ENCODE measurements at places on chromosomes 6 and 20.

GRCh38 chr6:71481011-71481410 is 192.4 kb downstream of the OGFRL1 start:
- no peak for DNase-seq

DNA sequence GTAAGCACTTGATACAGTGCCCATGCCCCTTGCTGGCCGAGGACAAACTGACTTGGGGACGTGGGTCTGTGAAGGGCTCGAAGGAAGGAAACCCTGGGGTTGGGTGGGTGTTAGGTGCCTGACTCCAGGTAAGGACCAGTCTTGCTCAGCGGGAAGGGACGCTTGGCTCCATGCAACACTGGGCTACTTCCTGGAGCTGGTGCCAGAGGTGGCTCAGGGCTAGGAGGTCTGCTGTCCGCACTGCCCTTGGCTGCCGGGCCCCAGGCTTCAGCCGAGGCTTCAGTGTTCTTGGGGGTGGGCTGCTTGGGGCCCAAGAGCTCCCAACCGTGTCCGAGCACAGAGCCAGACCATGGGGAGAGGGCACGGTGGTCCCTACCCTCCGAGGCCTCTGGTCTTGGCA is 5.3 kb downstream of the GATA5 start:
- no peak for DNase-seq

DNA sequence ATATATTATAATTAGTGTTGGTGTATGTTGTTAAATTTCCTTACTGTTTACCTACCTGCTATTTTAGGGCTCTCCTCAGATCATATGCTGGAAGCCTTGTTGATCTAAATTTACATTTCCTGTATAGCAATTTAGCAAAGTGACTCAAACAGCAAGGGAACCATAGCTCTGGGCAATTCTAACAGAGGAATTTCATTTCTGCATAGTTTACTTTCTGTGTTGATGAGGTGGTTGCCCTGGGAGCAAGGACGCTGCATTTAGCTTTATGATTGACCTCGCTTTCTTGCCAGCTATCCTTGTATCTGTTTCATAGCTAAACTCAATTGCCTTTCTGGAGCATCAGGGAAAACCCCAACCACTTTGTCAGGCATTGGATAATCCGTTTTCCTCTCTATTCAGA is 810.8 kb downstream of the GRIK2 start:
- DNase-seq = no peak

DNA sequence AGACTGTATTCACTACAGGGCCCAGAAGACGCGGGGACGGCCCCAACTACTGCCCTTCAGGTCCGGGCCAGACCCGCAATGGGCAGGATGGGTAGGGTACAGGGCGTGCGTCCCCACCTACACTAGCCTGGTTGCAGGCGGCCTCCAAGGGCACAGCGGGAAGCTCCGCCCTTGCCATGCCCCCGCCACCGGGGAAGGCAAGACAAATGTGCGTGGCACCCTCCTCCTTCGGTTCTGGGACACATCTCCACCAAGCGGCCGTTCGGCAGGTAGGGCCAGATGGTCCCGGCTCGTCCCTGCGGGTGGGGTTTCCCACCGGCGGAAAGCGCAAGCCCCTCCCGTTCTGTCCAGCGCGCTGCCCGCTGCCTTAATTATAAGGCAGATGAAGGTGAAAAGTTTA is 5.6 kb downstream of the NXT1 start:
- DNase-seq = no peak

DNA sequence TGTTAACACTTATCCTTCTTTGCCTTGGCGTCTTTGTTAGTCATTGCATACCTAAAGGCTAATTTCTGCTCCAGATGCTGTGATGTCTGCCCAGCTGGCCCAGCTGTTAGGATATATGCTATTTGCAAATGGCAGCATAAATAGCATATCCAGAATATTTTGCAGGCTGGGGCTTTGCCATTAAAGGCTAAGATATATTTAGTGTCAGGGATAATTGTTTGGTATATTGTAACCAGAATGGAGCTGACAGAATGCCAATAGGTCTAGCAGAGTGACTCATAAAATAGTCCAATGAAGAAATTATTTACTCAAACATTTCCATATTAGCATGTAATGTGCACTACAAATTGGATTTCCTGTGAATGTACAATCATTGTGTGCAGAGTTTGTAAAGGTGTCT is 584.1 kb upstream of the FLRT3 start:
- DNase-seq = peak; percentile 88

DNA sequence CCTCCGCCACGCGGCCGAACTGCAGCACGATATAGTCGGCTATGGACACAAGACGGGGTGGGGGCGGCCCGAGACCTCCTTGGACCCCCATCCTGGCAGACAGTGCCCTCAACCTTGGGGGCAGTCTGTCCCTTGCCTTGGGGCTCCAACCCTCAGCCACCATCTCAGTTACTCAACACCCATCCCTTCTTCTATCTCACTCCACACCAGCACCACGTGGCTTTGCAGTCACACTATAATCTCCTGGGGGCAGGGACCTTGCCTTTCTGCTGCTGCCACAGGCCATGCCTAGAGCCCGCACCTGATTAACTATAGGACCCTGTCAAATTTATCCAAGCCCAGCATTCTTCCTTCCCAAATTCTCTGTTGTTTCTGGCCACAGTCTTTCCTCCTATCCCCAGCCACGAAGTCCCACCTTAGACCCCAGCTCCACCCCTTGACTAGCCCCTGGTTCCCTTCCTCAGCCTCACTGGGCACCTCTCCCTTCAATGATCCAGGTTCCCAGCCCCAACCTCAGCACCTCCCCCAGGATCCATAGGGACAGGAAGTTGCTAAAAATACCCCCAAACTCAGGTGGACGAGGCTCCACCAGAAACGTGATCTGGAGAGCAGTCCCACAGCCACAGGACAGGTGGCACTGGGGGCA is 1.7 kb upstream of the TEAD3 start:
- no peak for DNase-seq

DNA sequence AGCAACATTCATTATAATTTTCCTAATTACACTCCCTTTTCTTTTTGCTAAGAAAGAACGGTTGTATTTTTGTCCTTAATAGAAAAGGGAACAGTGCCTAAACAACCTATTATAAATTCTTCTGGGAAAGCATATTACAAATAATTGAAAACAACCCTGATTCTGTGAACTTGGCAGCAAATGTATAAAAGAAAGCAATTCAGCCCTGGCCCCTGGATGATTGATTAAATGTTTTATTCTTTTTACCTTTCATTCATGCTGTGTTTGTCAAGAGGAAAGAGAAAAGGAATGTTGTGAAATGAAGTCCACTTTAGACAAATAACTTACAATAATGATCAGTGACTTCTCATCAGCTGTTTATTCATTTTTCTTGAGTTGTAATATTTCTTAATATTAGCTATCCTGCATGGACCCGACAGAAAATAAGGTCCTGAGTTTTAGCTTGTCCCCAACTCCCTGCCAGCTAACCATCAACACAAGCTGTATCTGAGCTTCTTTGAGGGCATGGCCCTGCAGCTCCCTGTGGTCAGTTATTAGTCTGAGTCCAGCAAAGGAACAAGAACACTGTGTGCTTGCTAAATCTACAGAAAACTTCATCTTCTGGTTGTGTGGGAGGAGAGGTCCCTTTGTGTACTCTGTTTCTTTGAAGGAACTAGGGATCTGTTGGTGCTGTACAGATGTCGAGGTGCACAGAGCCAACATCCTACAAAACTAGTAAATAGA is 248.2 kb downstream of the LAMA2 start:
- DNase-seq = no peak

- peak; percentile 14 for DNase-seq
Observed at GRCh38 chr6:122995921-122996793, at the start of gene CLVS2. TSS of gene CLVS2 (plus strand) at chr6:122996235. CDS start at chr6:122997778, 1,543 bp downstream.

- no peak for DNase-seq
Observed at GRCh38 chr6:30640481-30640880, 6.5 kb upstream of the C6orf136 start.

DNA sequence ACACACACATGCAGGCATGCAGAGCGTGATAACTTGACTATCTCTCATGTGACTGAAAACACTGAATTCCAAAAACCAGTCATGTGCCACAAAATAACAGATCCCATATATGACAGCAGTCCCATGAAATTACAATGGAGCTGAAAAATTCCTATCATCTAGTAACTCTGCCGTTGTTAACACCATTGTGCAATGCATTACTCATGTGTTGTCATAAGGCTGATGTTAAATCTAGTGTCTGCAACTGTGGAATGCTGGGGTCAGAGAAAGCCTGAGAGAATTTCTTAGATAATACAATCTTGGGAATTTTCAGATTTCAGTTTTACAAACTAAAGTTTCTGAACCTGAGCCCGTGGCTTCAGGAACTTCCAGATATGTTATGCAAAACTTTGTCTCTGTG is 70.2 kb downstream of the LYRM4 start:
- peak; percentile 95 for DNase-seq

DNA sequence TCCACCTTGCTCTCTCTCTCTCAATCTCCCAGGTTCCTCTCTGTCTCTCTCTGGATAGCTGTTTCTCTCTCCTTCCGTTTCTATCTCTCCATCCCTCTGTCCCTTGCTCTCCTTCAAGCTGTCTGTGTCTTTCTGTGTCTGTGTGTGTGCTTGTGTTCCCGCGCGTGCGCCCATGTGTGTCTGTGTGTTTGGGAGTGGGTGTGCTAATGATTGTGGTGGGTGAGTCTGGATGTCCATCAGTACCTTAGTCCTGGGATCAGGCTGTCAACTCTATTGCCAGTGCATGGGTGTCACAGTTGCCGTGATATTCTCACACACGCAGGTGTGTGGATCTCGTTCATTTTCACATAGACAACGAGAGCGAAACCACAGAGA is 1380.6 kb upstream of the DEFB115 start:
- DNase-seq = no peak

DNA sequence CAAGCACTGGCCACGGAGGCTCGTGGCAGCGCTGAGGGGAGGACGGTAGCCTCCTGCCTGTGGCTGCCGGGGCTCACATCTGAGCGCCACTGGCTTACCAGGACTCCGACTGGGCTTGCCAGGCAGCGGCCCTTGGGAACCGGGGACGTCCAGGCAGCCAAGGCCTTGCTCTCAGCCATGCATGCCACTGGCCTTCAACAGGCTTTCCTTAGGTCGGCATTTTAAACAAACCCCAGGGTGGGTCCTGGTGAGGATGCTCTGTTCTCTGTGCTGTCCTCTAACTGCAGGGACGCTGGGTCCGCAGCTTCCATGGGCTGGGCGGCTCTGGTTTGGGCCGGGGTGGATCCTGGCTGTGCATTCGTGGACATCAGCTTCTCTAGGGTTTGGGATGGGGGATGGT is 59.1 kb upstream of the BHLHE23 start:
- no peak for DNase-seq

GRCh38 chr6:110255211-110255750 is 75.1 kb downstream of the CDC40 start:
- peak; percentile 20 for DNase-seq

DNA sequence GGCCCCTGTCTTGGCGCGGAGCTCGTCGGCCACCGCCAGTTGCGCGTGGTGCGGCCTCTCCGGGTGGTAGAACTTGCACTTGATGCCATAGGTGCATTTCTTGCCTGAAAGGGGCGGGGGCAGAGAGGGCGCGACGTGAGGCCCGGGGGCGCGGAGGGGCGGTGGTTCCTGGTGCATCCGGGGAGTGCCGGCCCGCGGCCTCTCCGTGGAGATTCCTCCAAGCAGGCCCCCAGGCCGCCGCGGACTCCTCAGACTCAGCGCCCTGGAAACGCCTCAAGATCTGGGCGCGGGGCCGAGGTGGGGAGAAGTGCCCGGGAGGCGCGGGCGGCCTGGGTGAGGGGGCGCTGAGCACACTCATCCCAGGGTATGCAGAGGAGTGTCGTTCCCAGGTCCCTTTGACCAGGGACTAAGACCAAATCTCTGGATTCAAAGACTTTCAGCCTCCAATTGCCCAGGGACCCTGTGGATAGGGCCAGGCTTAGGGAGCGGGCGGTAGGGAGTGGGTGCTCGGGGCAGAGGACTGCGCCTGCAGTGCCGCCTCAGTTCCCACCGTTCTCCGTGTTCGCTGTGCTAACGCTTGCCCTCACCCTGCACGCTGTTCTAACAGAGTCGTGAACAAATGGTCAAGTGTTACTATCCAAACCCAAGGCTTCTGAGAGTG is 33.3 kb downstream of the ZC3H12D start:
- DNase-seq = no peak

DNA sequence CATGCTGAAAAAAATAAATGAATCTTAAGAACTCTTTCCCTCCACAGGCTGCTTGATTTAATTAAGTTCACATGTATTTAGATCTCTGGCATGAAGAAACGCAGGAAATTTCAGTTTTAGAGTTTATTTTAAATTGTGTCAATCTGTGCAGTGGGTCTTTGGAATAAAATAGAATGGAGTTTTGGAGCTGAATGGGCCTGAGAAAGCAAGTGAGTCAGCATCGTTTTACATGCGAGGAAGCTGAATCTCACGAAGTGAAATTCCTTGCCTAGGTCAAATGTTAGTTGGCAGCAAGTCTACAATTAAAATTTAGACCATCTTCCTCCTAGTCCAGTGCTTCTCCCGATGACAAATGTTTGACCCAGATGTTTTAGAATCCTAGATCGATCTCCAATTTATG is 22.4 kb downstream of the MAP7 start:
- peak; percentile 18 for DNase-seq

GRCh38 chr6:11878735-11879134 is 100.1 kb upstream of the ADTRP start:
- peak; percentile 16 for DNase-seq

- no peak for DNase-seq
Observed at GRCh38 chr6:40803897-40804702, 216.9 kb upstream of the LRFN2 start.

DNA sequence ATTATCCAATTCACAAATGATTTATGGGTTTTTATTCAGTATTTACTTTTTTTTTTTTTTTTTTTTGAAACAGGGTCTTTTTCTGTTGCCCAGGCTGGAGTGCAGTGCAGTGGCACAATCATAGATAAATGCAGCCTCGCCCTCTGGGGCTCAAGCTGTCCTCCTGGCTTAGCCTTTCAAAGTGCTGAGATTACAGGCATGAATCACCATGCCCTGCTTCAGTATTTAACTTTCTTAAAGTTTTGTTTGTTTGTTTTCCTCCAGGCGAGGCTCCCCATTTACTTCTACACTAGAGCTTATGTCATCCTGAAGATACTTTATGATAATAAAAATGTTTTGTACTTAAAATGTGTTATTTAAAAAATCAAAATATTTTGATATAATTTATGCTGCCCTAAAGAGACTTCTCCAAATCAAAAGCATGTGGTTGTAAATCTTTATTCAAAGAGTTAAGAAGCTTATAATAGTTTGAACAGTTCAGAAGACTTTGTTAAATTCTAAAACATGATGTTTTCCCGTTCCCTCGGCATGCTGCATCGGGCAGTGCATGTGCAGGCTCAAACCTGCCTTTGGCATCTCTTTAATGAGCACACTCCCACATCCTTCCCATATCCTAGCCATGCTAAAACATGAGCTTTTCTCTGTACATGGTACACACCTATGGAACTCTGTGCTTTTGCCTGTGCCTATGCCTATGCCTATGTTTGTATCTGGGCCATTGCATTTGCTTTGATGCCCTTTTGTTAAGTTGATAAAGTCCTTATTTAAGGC is 11.0 kb downstream of the SMPDL3A start:
- no peak for DNase-seq

DNA sequence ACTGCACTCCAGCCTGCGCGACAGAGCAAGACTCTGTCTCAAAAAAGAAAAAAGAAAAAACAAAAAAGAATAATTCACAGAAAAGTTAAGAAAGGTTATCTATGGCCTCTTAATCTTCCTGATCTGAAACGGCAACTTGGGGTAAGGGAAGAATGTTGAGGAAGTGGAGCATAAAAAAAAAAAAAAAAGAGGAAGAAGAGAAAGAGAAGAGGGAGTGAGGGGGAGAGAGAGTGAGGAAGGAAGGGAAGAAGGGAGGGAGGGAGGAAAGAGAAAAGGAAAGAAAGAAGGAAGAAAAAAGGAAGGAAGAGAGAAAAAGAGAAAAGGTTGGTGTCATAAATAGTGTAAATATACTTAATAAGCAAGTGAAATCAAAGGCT is 68.9 kb upstream of the NCOA3 start:
- no peak for DNase-seq

GRCh38 chr20:31922181-31922580 is 29.7 kb downstream of the PDRG1 start:
- no peak for DNase-seq

All from fibroblast of skin of right quadriceps (primary cell).